NCI-H1694 (cell line): ENCODE measurements at places on chromosomes 4 and X.

DNA sequence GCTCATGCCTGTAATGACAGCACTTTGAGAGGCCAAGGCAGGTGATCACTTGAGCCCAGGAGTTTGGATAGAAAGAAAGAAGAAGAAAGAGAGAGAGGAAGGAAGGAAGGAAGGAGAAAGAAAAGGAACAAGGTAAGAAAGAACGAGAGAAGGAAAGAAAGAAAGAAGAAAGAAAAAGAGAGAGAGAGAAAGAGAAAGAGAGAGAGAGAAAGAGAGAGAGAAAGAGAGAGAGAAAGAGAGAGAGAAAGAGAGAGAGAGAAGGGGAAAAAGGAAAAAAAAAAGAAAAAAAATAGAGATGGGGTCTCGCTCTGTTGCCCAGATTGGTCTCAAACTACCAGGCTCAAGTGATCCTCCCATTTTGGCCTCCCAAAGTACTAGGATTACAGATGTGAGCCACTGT is 22.5 kb downstream of the ING2 start:
- no peak for DNase-seq

DNA sequence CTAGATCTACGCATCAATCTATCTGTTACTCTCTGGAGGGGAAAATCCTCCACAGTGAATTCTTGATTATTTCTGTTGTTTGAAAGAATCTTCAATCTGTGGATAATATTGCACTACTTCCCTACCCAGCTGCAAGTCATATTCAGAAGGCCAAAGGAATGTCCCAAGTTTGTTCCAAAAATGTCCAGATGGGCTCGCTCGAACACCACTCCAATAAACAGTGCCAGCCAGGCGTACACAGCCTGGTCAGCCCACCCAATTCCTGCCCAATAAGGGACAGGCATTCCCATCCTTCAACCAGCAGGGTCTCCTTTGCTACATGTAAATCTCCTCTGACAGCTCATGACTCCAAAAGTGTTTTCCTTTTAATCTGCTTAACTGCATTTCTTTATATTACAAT is 80.7 kb upstream of the GPM6B start:
- no peak for DNase-seq

- no peak for DNase-seq
These were observed 410.3 kb downstream of the RPA4 start for GRCh38 chrX:97294041-97294440.

GRCh38 chr4:135277068-135277979 is 1075.7 kb upstream of the PABPC4L start:
- no peak for DNase-seq
